Fibroblast of lung (primary cell): ENCODE measurements at places on chromosomes 16 and 17. TPM values are rescaled to one million over a fixed set of nuclear protein-coding genes. Genes with fewer than 3 reads are reported as not detected.

Gene SMPD3
- under 0.01 TPM in 2 replicates for total RNA-seq

Gene NPIPA2
- 0.77 and 0.99 TPM in 2 replicates for total RNA-seq

Gene MYL11
- not detected in 2 replicates for total RNA-seq

Gene KRT32
- under 0.01 TPM in 2 replicates for total RNA-seq

Gene CACNG4
- total RNA-seq: not detected in 2 replicates

Gene TSPOAP1
- total RNA-seq: 4.0 and 4.9 TPM in 2 replicates

Gene MGAT5B
- total RNA-seq: 0.17 and 0.26 TPM in 2 replicates

Gene KRTAP9-4
- not detected in 2 replicates for total RNA-seq

Gene GUCY2D
- not detected in 2 replicates for total RNA-seq

Gene PPP1R1B
- total RNA-seq: under 0.01 and 0.26 TPM in 2 replicates

Gene INCA1
- total RNA-seq: 0.26 and 0.33 TPM in 2 replicates

Gene NACA2
- total RNA-seq: not detected in 2 replicates

Gene ABCC12
- total RNA-seq: not detected in 2 replicates

Gene GDPD3
- 1.0 and 1.2 TPM in 2 replicates for total RNA-seq

Gene JPH3
- total RNA-seq: not detected in 2 replicates

Gene SLC13A2
- total RNA-seq: not detected in 2 replicates

Gene CLEC3A
- not detected in 2 replicates for total RNA-seq

Gene GGT6
- not detected in 2 replicates for total RNA-seq

Gene ENPP7
- not detected in 2 replicates for total RNA-seq

Gene BHLHA9
- not detected in 2 replicates for total RNA-seq

Gene TMEM88
- total RNA-seq: 0.17 TPM in 1 of 2 replicates, not detected in the other

Gene TMEM235
- not detected in 2 replicates for total RNA-seq

Gene SMTNL2
- total RNA-seq: 0.99 and 1.5 TPM in 2 replicates

Gene PRKCB
- under 0.01 TPM in 1 of 2 replicates, not detected in the other for total RNA-seq

Gene RNPS1
- total RNA-seq: 38.1 and 44.9 TPM in 2 replicates

Gene ITGB4
- 0.17 and 0.26 TPM in 2 replicates for total RNA-seq

Gene GPR139
- not detected in 2 replicates for total RNA-seq

Gene CACNA1G
- total RNA-seq: 0.26 and 0.99 TPM in 2 replicates

Gene CXCL16
- 0.83 and 4.1 TPM in 2 replicates for total RNA-seq

Gene ADAD2
- not detected in 2 replicates for total RNA-seq

Gene IGFALS
- not detected in 2 replicates for total RNA-seq

Gene KRT17
- 0.26 and 0.50 TPM in 2 replicates for total RNA-seq

Gene TMC8
- total RNA-seq: not detected in 2 replicates

Gene SCNN1B
- total RNA-seq: not detected in 2 replicates

Gene SSTR5
- total RNA-seq: not detected in 2 replicates

Gene CDRT15
- total RNA-seq: not detected in 2 replicates

Gene C17orf107
- total RNA-seq: 1.8 and 2.3 TPM in 2 replicates

Gene RAC3
- total RNA-seq: 5.6 and 6.6 TPM in 2 replicates

Gene TENT4B
- total RNA-seq: 11.0 and 12.2 TPM in 2 replicates

Gene IGF2BP1
- under 0.01 TPM in 2 replicates for total RNA-seq

Gene RPL13
- 3,823 and 3,824 TPM in 2 replicates for total RNA-seq

Gene SEBOX
- not detected in 2 replicates for total RNA-seq

Gene TAC4
- not detected in 2 replicates for total RNA-seq

Gene TEX14
- total RNA-seq: under 0.01 TPM in 2 replicates

Gene MED31
- total RNA-seq: 6.4 and 10.6 TPM in 2 replicates

Gene UBB
- 2,161 and 3,188 TPM in 2 replicates for total RNA-seq

Gene RNF112
- 7.2 and 21.5 TPM in 2 replicates for total RNA-seq

Gene ABCC6
- 2.1 and 6.3 TPM in 2 replicates for total RNA-seq

Gene FOXN1
- not detected in 2 replicates for total RNA-seq
